Sciatic nerve (tissue), 2 donors: ENCODE measurements at places on chromosomes 16 and 17.

DNA sequence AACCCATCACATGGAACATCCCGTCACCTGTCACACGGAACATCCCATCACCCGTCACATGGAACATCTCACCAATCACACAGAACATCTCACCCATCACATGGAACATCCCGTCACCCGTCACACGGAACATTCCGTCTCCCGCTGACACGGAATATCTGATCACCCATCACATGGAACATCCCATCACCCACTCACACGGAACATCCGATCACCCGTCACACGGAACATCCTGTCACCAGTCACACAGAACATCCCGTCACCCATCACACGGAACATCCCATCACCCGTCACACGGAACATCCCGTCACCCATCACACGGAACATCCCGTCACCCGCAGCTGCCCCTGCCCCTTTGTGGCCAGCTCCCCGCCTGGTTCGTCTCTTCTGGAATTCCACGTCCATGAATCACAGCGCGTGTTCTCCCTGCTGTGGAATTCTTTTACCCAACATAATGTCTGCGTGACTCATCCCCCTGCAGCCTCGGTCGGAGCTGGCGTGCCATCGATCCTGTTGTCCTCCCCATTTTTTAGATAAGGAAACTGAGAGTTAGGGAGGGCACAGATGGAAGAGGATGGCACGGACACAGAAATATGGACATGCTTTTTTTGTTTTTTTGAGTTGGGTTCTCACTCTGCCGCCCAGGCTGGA is 5.6 kb downstream of the CPNE7 start:
- no peak for DNase-seq

- peak; percentile 84 for DNase-seq
These were observed 45.0 kb downstream of the B9D1 start for GRCh38 chr17:19317359-19318095.

DNA sequence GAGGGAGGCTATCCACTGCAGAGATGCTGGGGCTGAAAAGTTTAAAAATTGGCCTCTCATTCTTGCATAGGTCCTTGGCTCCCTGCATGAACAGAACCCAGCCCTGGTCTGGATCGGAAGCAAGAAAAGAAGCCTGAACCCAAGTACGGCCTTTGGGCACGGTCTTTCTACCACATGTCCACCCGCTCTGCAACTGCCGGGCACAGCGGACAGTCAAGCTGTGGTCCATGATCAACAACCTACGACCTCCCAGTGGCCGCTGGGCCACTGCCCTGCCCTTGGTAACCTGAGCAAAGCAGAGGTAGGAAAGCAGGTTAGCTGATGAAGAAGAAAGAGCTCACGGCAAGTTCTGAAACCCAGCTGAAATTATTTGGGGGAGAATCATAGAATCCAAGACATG is 3.6 kb downstream of the ABCC12 start:
- DNase-seq, result no peak

- no peak for DNase-seq
These were observed 863.5 kb upstream of the CDH8 start for GRCh38 chr16:62899737-62900136.

GRCh38 chr17:50274142-50274896 is at the start of gene TMEM92:
TSS of gene TMEM92 (plus strand) at chr17:50274466. CDS start at chr17:50274502, 36 bp downstream.
- DNase-seq, result peak; percentile 61

GRCh38 chr16:1338119-1338730 is 4.8 kb downstream of the BAIAP3 start:
- DNase-seq, result no peak
